ENCODE measurements at places on chromosomes 11 and 22. TPM values are rescaled to one million over a fixed set of nuclear protein-coding genes. Genes with fewer than 3 reads are reported as not detected.

Gene RIMBP3B
- total RNA-seq: not detected

Gene MRGPRX4
- not detected for total RNA-seq

Gene RIMBP3C
- total RNA-seq: 0.09 TPM

Gene CACNA1I
- total RNA-seq: 0.04 TPM

Gene MS4A2
- 0.09 TPM for total RNA-seq

Gene TESMIN
- 3.6 TPM for total RNA-seq

Gene FAM181B
- 0.46 TPM for total RNA-seq

DNA sequence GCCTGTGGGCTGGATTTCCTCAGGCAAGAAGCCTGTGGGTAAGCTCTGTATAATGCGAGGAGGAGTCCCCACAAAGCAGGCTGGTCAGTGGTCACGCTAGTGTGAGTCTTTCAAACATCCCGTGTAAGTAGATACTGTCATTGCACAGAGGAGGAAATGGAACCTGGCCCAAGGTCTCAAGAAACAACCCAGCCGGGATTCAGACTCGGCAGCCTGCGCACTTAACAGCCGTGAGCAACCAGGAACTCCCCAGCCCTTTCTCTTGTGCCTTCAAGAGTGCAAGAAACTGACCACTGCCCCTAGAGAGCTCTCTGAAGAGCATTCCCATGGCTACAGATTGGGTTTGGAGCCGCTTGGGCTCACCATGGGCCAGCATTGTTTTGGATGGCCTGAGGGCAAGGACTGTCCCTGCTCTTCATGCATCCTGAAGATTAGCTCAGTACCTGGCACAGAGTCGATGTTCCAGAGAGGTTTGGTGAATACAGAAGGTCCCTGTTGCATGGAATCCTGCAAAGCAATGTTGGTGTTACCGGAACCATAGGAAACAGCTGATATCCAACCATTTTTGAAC, 6.0 kb downstream of the MPST start:
- no peak overlapping the region for H3K27ac ChIP-seq
- H3K36me3 ChIP-seq: peaks cover 30% of the 10 kb centered on the region
- peaks cover 10% of the 10 kb centered on the region for H3K4me1 ChIP-seq
- no peaks in the 10 kb centered on the region for H3K27me3 ChIP-seq
- no peak overlapping the region for H3K4me3 ChIP-seq

GRCh38 chr22:46803031-46803880, 40.8 kb downstream of the TBC1D22A start:
- no peaks in the 10 kb centered on the region for H3K4me1 ChIP-seq
- H3K27ac ChIP-seq: no peak overlapping the region
- DNase-seq: no peak
- H3K4me3 ChIP-seq: no peak overlapping the region
- peaks cover 4% of the 10 kb centered on the region for H3K36me3 ChIP-seq

GRCh38 chr11:61195719-61196118, 7.6 kb upstream of the PGA3 start:
- no peak overlapping the region for H3K4me3 ChIP-seq
- no peaks in the 10 kb centered on the region for H3K27me3 ChIP-seq
- no peaks in the 10 kb centered on the region for H3K4me1 ChIP-seq
- H3K27ac ChIP-seq: no peak overlapping the region

DNA sequence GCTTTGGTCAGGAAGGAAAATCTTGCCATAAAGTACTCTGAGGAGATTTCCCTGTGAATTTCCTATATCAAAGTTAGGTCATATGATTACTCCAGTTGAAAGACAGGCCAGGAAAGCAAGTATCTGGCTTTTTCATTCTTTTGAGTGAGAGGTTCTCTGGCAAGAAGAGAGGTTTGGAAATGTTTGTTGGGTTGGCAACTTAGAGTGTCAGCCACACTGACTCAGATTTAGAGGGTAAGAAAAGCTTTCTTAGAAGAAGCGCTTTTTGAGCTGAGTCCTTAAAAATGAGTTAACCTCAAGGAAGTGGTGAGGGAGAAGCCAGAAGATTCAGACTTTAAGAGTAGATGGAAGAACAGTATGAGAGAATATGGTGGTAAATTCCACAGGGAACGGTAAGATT, 86.1 kb upstream of the BDNF start:
- no peaks in the 10 kb centered on the region for H3K4me1 ChIP-seq
- no peak for DNase-seq
- no peak overlapping the region for H3K4me3 ChIP-seq
- H3K27ac ChIP-seq: no peak overlapping the region
- no peaks in the 10 kb centered on the region for H3K27me3 ChIP-seq

- H3K27me3 ChIP-seq: no peaks in the 10 kb centered on the region
- H3K4me1 ChIP-seq: no peaks in the 10 kb centered on the region
- DNase-seq: no peak
- H3K27ac ChIP-seq: no peak overlapping the region
- no peak overlapping the region for H3K4me3 ChIP-seq
- H3K36me3 ChIP-seq: no peaks in the 10 kb centered on the region
Observed at GRCh38 chr22:23497016-23497885, 82.8 kb downstream of the IGLL1 start.

DNA sequence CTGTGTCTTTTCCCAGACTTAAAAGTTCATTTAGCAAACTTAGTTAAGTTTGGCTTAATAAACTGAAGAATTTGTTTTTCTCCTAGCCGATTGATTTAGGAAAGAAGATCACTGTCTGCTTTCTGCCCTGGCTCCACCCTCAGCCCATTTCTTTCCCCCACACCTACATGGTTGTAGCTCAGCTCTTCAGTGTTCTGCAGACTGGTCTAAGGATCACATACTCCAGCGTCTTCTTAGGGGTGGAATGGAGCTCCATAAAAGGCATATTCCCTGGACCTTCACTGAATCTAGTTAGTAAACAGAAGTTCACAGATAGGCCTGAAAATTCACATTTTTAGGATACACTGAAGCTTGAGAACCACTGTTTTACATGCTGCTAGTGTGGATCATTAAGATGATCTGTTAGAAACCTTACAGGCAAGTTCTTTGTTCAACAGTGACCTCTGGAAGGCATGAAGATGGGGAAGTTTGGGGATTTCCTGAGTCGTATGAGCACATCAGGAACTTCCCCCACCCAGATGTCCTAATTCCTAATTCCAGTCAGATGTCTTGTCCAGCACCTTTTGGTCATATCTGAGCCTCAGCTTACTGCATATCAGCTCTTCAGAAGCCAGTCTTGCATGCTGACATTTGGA, 16.8 kb downstream of the PIWIL4 start:
- no peak for DNase-seq
- no peaks in the 10 kb centered on the region for H3K27me3 ChIP-seq
- no peak overlapping the region for H3K4me3 ChIP-seq
- H3K4me1 ChIP-seq: no peaks in the 10 kb centered on the region
- no peak overlapping the region for H3K27ac ChIP-seq

- DNase-seq: peak; percentile 99
- no peaks in the 10 kb centered on the region for H3K27me3 ChIP-seq
- peak within 1 kb of the TSS; percentile 88 for H3K4me3 ChIP-seq
- peaks cover 9% of the 10 kb centered on the region for H3K4me1 ChIP-seq
- no peaks in the 10 kb centered on the region for H3K36me3 ChIP-seq
- H3K27ac ChIP-seq: peak within 1 kb of the TSS; percentile 87
Observed at GRCh38 chr11:20387261-20388095, at the start of gene PRMT3. TSS of gene PRMT3 (plus strand) at chr11:20387716. CDS start at chr11:20387747, 31 bp downstream.

DNA sequence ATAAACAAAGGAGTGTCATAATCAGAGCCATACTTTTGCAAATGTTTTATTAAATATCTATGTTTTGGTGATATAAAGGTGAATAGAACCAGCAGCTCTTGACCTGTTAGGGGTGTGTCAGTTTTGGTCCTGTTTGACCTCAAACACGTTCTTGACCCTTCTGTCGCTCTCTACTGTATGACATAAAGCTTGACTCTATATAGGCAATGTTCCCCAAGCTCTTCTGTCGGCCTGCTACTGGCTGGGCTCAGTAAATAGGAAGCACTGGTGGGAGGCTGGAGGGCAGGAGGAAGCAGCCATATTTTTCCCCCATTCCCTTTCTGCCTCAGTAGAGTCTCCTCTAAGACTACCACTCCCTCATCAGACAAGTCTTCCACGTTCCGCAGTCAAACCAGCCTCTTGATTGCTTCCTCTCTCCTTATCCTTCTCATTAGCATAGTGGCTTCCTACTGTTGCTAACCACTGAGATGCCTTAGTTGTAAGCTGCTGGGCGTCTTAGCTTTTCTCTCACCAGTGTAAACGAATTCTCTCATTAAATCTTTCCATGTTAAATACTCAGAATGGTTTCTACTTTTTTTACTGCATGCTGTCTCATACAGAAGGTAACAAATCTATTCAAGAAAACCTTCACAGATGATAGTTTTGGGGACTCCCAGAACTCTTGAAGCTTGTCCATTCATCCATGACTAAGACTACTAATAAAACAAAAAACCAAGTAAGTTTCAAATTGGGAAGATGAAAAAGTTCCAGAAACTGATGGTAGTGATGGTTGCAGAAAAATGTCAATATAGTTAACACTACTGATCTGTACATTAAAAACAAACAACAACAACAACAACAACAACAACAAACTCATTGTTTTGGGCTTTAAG, 3.3 kb downstream of the NPAT start:
- peaks cover 12% of the 10 kb centered on the region for H3K4me1 ChIP-seq
- H3K27ac ChIP-seq: no peak overlapping the region
- H3K36me3 ChIP-seq: no peaks in the 10 kb centered on the region
- no peaks in the 10 kb centered on the region for H3K27me3 ChIP-seq
- H3K4me3 ChIP-seq: no peak overlapping the region

GRCh38 chr11:15236559-15236958, 121.8 kb downstream of the INSC start:
- H3K4me3 ChIP-seq: no peak overlapping the region
- H3K27ac ChIP-seq: no peak overlapping the region
- DNase-seq: no peak
- H3K36me3 ChIP-seq: no peaks in the 10 kb centered on the region
- no peaks in the 10 kb centered on the region for H3K27me3 ChIP-seq

DNA sequence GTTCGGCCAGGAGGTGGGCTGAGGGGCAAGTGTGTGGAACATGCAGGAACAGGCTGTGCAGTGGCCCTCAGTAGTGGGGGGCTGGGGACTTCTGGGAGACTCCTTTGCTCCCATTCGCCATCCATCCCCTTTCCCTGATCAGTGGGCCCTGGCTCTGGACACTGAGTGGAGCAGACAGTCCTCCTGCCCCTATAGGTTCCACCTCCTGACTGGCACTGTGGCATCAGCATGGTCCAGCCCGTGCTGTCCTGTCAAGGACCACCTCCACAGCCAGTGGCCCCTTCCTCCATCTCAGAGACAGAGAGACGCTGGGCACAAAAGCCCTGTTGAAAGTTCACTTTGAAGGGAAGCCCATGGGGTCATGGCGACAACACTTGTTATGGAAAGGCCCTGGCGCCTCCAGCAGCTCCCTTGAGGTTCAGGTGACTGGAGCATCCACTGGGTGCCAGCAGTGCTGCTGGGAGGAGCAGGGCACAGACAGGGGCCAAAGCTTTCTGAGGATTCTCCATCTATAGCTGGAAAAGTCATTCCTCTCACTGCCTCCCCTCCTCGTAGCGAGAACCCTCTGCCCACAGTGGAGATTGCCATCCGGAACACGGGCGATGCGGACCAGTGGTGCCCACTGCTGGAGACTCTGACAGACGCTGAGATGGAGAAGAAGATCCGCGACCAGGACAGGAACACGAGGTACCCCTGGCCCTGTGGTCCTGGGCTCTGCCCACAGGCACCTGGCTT, 5.6 kb downstream of the DERL3 start:
- DNase-seq: peak; percentile 44
- no peak overlapping the region for H3K27ac ChIP-seq
- H3K27me3 ChIP-seq: no peaks in the 10 kb centered on the region
- H3K4me3 ChIP-seq: no peak overlapping the region
- H3K4me1 ChIP-seq: peaks cover 13% of the 10 kb centered on the region

DNA sequence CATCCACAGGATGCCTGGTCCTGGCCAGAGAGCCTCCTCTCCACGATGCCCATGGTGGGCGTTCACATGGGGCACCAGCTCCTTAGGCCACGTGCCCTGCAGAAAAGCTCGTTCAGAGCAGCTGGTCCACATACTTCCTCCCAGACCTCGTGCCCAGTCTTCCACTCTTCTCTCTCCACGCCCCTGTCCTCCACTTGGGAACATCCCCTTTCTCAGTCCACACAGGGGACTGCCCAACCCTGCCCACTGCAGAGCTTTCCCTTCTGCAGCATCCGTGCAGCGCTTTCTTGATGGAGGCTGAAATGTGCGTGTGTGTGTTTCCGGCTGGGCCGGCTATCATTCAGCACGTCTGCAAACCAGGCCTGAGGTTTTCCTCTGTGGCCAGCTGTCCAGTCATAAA, 11.3 kb downstream of the TPCN2 start:
- no peak overlapping the region for H3K4me3 ChIP-seq
- H3K4me1 ChIP-seq: no peaks in the 10 kb centered on the region
- H3K36me3 ChIP-seq: no peaks in the 10 kb centered on the region

DNA sequence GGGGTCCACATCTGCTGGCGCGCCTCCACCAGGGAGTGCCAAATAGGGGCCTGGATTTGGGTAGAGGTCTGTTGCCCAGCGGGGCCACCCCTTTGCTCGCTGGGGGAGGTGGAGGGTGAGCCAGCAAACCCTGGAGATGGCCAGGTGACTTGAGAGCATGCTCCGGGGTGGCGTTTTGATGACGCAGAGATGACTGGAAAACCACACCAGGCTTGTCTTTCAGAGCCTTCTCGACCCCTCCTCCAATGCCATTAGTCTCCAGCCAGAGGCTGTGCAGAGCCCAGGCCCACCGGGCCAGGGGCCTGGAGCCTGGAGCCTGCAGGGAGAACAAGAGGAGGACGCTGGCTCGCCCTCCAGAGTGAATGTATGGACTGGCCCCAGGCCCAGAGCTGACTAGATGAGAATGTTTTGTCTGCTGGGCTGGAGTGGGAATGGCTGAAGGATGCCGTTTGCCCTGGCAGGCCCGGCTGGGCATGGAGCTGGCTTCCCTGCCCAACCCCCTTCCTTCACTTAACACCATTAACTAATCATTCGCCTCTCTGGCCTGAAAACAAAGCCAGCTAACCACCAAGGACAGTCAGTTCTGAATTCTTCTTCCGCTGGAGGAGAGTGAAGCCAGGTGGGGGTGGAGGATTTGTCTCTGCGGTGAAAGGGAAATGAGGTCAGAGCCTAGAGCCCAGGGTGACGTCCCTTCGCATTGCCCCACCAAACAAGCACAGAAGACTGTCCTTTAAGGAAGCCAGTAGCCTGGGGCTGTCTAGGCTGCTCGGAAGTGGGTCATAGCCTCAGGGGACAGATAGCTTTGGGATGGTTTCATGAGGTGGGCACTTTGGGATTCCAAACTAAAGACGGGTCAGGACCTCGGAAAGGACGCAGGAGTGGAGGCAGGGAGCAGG, 1.6 kb upstream of the MCAM start:
- H3K4me3 ChIP-seq: no peak overlapping the region
- no peaks in the 10 kb centered on the region for H3K27me3 ChIP-seq
- H3K4me1 ChIP-seq: peaks cover 12% of the 10 kb centered on the region
- peak overlapping the region; percentile 58 for H3K27ac ChIP-seq

Data from pancreas (tissue), 10 donors.